ELF-1 (cell line): ENCODE measurements at places on chromosomes 5 and 9.
A peak's percentile ranks its signal among the peaks of the same experiment; 100 is the strongest.

DNA sequence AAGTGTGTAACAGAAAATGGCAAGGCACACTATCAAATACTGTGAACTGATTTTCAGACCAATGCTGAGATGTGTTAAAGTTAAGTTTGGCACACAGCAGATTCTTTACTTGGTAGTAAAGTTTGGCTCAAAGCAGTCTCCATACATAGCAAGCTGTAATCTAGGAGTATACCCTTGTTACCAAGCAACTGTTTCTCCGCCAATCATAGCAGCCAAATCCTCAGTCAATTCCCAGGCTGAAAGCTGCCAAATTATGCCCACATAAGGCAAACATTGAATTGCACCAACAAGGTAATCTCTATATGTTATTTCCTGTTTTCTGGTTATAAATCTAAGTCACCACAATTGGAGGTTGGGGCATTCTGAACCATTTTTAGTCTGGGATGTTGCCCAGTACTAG is 345.7 kb downstream of the DEPDC1B start:
- no peak for DNase-seq

DNA sequence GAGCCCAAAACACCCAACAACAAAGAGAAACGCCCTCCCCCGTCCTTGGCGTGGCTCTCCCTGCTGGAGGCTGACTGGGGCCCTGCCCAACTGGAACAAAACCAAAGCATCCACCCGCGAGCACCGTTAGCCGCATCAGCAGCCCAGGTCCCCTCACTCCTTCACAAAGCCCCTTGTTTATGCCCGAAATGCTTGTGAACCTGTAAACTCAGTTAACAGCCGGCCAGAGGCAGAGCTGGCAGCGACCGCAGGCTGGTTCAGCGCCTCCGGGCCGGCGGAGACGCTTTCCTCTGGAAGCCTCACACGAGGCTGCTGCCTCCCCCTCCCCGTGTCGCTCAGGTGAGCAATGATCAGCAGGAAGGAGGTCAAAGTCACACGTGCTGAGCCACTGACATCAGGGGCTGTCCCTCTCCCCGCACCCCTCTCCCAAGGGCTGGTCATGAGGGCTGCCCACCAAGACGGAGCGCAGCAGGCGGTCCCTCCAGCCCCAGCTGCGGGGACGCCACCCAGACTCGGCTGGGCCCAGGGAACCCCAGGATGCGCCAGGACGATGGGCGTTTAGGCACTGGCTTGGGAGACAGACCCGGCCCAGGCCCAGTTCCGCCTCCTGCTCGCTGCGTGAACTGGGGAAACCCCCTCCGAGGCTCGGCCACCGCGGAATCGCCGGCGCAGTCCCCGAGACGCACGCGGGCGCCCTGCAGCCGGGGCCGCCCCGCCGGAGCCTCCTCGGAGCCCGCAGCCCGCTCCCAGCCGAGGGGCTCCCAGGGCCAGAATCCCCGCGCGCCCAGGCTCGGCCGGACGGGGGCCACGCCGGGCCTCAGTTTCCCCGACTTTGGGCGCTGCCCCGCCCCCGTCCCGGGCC is 563 bp downstream of the SNAPC4 start:
- DNase-seq, result peak; percentile 31

- peak; percentile 79 for DNase-seq
These were observed 2.1 kb downstream of the SH2D3C start for GRCh38 chr9:127776195-127776923.

- DNase-seq, result no peak
These were observed 16.7 kb downstream of the GFPT2 start for GRCh38 chr5:180336234-180337020.
